ENCODE measurements at places on chromosomes 5 and 9.

GRCh38 chr9:135480071-135480939 lies 723 bp downstream of the PPP1R26 start:
- no peak for DNase-seq

DNA sequence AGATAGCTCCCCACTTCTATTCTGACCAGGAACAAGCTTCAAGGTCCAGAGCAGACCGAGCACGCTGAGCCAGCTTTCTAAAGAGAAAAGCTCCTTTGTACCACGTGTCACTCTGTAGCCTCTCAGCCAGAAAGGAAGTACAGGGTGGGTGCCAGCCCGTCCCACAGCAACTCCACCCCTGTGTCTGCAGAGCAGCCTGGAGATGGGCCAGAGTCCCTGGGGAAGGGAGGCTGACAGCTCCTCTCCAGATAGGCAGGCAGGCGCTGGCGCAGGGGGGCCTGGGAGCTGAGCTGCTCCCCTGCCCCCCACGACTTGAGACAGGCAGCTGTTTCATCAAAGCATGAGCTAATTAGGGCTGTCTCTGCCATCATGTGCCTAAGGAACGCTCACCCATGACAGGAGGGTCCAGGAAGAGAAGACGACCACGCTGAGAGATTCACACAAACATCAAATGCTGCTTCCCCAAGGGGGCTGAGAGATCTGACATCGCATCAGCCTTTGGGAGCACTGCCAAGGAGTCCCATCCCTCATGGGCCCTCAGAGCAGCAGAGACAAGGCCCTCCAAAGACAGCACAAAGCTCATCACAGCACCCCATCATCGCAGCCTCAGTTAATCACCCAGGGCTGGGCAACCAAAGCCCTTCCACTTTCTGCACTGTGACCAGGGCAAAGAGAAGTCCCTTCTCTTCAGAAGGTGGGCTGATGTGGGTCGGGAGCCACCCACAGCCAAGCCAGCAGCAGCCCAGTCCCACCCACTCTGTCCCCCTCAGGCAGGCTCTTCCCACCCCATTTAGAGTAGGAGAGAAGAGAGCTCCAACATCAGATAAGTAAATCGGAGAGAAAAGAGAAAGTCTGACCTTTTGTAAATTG lies 78.5 kb upstream of the LRRTM2 start:
- no peak for DNase-seq

DNA sequence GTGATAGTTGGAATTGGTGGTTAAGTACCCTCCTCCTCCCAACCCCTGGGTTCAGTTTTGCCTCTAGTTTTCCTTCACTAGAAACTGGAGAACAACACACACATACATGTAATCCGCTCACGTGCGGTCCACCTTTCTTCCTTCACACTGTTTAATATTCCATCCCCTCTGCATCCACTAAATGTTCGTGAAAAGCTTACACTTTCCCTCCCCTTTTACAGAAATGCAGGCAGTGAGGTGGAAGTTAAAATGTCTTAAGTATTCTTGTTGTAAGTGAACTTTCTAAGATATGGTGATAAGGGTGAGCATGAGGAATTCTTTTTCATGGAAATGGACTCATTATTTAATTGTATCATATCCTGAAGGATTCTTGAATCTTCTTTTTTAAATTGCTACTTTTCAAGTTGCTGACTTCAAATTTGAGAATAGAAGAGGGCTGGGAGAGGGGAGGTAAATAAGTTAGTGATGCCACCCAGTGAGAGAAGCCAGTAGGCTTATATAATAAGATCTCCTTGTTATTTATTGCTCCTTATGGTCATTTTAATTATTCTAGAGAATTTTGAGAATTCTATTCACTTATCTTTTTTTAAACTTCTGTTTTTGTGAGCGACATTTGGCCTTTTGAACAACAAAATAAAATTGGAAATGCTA lies 90.2 kb downstream of the TLE4 start:
- DNase-seq: no peak

GRCh38 chr9:127832248-127832647 lies 22.2 kb downstream of the ENG start:
- no peak for DNase-seq
